ENCODE measurements at places on chromosomes 3 and 15.

DNA sequence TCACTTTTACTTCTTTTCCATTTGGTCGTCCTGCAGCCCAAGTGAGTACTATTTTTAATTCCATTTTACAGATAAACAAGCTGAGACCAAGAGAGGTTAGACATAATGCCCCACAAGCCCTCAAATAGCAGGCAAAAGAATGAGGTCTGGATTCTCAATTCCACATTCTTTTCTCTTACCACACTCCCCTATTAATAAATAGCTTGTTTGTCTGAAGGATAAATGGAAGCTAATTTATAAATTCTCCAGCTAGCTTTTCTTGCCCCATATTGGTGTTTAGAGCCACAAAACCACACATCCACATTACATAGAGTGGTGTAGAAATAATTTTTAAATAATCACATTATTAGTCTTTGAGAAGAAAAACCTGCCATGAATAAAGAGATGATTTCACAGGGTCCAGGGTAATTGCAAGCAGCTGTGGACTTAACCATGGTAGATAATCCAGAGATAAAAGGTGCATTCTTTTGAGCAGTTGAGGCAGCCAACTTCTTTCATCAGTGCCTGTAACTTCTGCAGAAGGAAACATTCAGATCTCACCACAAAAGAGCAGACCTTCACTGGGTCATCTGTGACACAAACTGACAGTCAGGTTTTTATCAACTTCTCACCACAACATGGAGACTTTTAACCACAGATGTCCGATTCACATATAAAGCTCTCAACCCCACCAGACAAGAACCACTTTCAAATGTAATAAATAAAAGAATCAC is 313.4 kb upstream of the STT3B start:
- DNase-seq = peak; percentile 71

DNA sequence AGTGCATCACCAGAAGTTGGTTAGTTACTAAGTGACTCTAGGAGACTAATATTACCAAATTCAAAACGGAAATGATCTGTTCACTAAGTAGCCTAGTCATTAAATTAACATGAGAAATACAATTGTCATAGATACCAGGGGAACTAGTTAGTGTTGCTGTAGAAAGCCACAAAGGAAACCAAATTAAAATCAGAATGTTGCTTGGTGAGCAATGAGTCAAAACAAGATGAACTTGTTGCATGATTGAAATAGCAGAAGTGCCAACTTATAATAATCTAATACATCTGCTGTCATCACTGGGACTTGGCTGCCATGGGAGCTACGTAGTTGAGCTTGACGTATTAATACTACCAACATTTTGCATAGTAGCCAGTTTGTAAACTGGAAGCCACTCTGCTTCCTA is 458.1 kb downstream of the DIPK2A start:
- peak; percentile 38 for DNase-seq

DNA sequence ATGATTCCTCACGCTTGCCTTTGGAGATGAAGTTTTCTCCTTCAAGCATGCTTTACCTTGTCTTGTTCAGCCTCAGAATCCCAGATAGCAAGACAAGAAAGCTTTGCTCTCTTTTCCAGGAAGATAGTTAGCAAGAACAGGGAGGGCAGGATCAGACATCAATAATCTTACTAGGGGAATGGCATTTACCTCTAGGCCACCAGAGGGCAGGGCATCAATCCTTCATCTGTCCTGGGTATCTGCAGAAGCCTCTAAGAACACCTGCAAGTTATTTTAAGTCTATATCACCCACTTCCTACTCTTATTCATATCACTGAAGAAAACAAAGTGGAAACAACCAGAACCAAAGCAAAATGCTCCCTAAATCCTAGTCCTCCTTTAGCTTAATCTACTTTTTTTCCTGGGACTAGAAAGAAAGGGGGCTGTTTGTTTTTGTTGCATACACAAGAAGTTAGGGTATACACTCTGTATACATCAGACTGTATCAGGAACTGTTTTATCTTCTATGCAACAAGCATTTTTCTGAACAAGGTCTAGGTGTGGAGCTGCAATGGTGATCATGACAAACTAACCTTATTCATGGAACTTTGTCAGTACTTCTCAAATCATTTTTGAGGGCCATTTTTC is 862.5 kb downstream of the CADM2 start:
- DNase-seq = no peak

GRCh38 chr3:175478301-175478700 is 619.2 kb downstream of the NAALADL2 start:
- DNase-seq = peak; percentile 11

DNA sequence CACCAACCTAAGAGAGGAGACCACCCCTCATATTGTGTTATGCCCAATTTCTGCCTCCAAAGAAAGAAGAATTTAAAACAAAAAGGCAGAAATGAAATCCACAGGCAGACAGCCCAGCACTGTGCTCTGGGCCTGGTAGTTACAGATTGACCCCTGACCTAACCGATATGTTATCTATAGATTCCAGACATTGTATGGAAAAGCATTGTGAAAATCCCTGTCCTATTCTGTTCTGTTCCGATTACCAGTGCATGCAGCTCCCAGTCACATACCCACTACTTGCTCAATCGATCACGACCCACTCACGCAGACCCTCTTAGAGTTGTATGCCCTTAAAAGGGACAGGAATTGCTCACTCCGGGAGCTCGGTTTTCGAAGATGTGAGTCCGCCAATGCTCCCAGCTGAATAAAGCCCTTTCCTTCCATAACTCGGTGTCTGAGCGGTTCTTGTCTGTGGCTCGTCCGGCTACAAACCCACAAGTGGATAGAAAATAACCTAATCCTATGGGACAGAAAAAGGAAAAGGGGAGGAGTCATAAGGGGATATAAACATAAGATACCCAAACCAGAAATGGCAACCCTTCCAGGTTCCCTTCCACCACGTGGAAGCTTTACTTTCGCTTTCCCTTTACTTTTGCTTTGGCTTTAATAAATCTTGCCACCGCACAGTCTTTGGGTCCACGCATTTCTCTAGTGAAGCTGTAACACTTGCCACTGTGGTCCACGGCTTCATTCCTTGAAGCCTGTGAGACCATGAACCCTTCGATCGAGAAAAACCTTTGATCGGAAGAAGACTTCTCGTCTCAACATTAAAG is 1.7 kb upstream of the CFAP91 start:
- no peak for DNase-seq

- DNase-seq = no peak
Observed at GRCh38 chr3:168220556-168220955, 124.8 kb upstream of the GOLIM4 start.

- DNase-seq = no peak
Observed at GRCh38 chr15:59394166-59394661, 21.5 kb upstream of the MYO1E start.

DNA sequence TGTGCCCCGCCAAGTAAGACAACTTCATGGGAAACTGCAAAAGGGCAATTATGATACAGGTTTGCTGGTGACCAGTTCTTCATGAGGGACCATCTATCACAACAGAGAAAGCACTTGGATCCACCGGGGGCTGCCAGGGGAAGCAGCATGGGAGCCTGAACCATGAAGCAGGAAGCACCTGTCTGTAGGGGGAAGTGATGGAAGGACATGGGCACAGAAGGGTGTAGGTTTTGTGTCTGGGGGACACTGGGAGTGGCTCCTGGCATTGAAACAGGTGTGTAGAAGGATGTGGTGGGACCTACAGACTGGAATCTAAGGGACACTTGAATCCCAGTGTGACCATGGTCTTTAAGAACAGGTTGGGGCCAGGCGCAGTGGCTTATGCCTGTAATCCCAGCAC is 22.6 kb downstream of the MKRN2 start:
- no peak for DNase-seq

- no peak for DNase-seq
Observed at GRCh38 chr3:188336178-188336577, 182.2 kb downstream of the LPP start.

DNA sequence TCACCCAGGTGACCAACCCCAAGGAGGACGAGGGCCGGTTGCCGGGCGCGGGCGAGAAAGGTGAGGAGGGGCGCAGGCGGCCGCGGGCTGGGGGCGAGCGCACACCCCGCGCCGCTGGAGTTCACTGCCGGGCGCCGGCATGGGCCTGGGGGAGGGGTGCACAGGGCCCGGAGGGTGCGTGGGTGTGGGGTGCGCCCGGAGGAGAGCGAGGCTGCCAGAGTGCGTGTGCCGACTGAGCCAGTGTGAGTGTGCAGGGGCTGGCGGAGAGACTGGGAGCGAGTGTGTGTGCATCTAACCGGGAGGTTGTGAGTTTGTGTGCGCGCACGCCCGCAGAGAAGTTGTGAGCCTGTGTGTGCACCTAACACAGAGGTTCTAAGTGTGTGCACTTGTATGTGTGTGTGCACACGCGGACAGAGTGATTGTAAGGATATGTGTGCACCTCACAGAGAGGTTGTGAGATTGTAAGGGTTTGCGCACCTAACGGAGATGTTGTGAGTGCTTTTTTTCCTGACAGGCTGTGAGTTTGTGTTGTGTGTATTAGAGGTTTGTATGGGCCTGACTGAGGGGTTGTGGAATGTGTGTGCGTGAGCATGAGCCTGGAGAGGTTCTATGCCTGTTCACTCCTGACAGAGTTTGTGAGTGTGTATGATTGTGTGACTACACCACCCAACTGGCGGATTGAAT is 681 bp downstream of the CTDSPL start:
- peak; percentile 44 for DNase-seq

GRCh38 chr15:83871808-83872559 is 218.1 kb downstream of the ADAMTSL3 start:
- peak; percentile 65 for DNase-seq

DNA sequence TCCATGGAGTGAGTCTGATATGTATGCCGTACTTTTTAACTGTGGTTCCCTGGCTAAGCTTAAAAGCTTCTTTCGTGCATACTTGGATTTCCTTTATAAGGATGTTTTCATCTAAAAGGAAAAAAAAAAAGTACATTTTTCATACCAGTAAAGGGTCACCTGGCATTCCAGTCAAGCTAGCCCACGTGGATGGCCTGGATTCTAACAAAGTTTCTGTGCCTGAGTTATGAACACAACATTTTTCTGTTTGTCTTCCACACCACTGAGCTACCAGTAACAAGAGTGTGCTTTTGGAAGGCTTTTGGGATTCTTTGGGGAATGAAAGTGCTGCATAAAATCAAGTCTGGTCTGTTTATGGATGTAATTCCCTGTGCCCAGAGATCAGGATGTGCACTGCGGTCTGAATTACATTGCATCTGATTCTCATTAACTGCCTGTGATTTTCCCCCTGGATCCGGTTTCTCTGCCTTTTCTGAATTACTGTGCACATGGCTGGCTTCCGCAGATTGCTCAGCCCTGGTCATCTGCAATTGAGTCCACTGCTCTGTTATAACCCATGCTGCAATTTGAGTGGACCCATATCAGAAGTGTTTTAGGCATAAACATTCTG is 38.2 kb upstream of the MAGI1 start:
- peak; percentile 89 for DNase-seq

- DNase-seq = no peak
Observed at GRCh38 chr3:130795396-130795795, 48.8 kb upstream of the PIK3R4 start.

DNA sequence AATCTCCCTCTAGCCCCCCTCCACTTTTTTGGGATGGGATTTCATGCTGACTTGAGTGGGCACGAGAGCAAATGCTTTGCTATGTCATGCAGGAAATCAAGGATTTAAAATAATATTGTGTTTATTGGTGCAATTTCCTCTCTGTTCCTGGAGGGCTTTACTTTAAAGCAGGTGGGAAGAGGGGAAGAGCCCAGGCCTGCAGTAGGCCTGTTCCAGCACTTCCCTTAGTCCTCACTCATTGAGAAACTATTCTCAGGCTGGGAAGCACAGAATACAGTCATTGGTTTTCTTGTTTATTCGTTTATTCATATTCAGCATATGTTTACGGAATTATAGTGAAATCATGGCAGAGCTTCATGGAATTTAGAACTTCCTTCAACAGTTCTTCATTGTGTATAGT is 41.7 kb upstream of the SPSB4 start:
- DNase-seq = no peak

DNA sequence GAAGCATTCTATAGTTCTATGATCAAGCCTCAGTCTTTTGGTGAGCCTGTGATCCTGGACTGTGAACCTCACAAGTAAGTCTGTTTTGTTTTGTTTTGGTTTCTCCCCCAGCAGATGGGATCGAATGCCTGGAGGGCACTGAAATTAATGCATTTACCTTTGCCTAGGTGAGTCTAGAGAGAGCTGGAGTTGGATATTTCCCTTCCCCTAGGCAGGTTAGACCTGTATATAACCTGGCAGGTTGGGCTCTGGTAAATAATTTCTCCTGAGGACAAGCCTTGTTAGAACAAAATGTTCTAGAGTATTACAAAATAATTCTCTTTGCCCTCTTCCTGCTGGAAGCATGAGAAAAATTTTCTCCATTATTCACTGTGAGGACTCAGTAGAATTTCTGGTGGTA is 211.9 kb downstream of the TPRG1 start:
- DNase-seq = no peak

DNA sequence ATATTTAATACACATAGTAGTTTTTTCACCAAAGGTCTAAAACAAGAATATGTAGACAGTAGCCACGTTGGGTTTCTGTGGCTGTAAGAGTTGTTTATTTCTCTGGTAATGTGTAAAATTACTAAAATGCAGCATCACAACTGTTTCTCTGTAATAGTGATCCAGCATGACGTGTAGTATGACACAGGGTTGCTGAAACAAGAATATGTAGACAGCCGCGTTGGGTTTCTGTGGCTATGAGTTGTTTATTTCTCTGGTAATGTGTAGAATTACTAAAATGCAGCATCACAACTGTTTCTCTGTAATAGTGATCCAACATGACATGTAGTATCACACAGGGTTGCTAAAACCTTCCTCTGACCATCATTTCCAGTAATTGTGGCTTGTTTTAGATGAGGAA is 153.6 kb upstream of the ZNF717 start:
- no peak for DNase-seq

DNA sequence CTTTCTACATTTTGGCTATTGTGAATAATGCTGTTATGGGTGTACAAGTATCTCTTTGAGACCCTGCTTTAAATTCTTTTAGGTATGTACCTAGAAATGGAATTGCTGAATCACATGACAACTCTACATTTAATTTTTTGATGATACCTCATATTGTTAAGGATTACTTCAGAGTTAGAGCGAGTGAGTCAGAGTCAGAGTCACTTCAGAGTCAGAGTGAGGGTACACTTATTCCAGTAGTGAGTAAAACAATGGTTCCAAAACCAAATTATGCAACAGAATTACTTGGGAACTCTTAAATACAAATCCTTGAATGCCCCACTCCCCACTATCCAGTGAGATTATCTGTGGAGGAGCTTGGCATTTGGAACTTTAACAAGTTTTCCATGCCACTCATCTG is 50.3 kb upstream of the SNRK start:
- no peak for DNase-seq

- DNase-seq = no peak
Observed at GRCh38 chr15:90287101-90287500, 21.6 kb downstream of the NGRN start.

GRCh38 chr3:28575746-28576613 is 227.4 kb upstream of the AZI2 start:
- peak; percentile 7 for DNase-seq
